Renal cortical epithelial cell (primary cell): ENCODE measurements at places on chromosomes 7 and 10.

GRCh38 chr7:132469264-132469663 lies 107.0 kb downstream of the PLXNA4 start:
- no peak for DNase-seq

GRCh38 chr10:68572151-68572550 lies 12.0 kb downstream of the TET1 start:
- DNase-seq = no peak

- peak; percentile 16 for DNase-seq
Observed at GRCh38 chr7:48438206-48438605, 266.9 kb downstream of the ABCA13 start.

GRCh38 chr10:84191106-84191505 lies 3.2 kb upstream of the CDHR1 start:
- no peak for DNase-seq

- no peak for DNase-seq
Observed at GRCh38 chr7:71868797-71869196, 543.3 kb downstream of the CALN1 start.

DNA sequence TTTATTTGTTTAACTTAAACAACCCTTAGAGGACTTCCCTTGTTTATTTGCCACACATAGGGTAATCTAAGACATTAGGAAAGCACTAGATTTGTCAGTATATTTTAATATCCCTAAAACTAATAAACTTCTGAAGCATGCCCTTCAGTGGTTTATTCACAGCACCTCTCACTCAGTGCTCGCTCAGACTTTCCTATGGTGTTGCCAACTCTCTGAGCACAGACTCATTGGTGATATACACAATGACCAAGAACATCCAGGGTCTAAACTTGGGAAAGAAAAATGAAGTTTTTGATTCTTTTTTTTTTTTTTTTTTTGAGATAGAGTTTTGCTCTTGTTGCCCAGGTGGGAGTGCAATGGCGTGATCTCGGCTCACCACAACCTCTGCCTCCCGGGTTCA lies 82.2 kb downstream of the RAB11FIP2 start:
- DNase-seq = no peak

- no peak for DNase-seq
Observed at GRCh38 chr10:117553815-117554172, 11.2 kb downstream of the EMX2 start.

- peak; percentile 34 for DNase-seq
Observed at GRCh38 chr10:29642990-29643389, 8.2 kb upstream of the SVIL start.

DNA sequence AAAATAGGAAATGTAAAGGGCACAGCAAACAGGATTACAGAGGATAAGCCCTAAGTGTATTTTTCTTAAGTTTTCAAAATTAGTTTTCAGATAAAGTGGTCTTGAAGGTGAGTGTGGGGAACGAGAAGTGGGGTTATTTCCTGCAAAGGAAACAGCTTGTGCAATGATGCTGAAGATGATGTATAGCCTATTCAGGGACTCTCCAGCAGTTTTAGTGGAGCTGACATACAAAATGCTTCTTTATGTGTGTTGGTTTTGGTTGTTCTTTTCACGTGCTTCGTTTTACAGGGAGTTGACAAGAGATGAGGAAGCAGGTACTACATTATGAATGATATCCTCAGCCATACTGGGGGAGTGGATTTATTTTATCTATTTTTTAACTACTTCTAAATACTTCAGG lies 20.5 kb downstream of the CASD1 start:
- DNase-seq = no peak

DNA sequence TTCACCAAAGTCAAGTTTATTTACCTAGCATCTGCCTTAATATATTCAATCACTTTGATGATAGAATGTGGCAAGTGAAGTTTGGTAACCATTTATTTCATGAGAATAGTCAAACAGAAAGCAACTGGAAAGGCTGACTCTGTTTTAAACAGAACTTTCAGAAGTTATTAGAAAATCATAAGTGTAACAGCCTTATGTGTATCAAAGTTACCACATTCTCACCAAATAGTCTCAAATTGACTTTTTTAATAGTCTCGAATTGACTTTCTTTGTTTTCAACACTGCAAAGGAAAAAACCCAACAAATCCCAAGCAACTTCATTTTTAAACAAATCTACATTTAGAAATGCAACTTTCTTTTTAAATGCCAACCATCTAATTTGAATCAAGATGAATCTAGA lies 29.5 kb downstream of the NAMPT start:
- DNase-seq = no peak

DNA sequence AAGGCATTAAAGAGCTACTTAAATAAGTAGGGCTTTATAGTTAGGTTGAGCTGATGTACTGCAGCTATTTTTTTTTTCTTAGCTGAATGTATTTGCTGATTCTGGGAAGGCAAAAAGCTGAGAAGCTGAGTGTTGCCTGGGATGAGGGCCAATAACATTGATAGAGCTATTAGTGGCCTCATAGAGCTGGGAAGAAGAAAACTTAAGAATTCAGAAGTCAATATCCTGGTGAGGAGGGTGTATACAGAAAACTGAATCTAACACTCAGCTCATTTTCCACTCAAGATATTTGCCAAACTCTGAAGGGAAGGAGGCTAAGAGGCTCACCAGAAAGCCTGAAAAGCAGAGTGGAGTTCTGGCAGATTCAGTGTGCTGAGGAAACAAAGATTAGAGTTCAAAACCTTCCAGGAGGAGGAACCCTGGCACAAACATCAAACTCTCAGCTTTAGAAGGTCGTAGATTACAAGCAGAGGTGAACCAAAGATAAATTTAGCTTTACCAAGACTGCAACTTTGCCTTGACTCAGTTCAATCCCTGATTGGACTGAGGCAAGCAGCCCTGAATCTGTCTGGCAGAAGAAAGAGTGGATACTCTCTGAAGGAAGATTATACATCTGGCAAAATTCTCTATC lies 11.3 kb downstream of the PPP1R3C start:
- DNase-seq = no peak

DNA sequence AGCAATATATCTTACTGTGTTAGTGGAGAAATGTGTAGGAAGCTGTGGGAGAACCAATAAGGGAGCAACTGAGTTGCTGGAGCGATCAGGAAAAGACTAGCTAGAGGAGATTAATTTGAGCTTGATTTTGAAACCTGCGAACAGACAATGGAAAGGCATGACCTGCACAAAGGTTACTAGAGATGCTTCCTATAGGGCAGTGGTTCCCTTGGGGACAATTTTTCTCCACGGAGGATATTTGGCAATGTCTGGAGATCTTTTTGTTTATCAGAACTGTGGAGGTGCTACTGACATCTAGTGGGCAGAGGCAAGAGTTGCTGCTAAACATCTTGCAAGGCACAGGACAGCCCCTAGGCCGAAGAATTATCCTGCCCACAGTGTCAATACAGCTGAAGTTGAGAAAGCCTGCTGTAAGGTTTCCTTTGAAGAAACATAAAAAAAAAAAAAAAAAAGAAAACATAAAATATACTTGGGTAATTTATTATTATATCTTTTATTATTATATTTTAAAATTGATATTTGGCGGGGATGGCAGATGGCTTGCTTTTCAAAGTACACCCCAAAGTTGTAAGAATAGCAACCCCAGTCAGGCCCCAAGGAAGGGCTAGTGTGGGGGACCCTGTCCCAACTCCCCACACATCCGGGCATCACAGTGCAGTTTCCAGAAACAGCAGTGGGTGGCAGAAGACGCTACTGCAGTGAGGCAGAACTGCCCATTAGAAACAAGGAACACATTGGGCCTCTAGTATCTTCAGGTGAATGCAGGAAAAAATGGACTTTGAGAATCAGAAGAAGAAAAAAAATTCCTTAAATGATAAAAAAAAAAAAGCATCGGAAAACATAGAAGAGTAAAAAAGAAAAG lies 481.6 kb downstream of the SH2D4B start:
- peak; percentile 63 for DNase-seq

GRCh38 chr10:77548671-77549070 lies 88.9 kb downstream of the KCNMA1 start:
- peak; percentile 55 for DNase-seq

- no peak for DNase-seq
Observed at GRCh38 chr7:127619681-127620405, 1.9 kb upstream of the PAX4 start.

DNA sequence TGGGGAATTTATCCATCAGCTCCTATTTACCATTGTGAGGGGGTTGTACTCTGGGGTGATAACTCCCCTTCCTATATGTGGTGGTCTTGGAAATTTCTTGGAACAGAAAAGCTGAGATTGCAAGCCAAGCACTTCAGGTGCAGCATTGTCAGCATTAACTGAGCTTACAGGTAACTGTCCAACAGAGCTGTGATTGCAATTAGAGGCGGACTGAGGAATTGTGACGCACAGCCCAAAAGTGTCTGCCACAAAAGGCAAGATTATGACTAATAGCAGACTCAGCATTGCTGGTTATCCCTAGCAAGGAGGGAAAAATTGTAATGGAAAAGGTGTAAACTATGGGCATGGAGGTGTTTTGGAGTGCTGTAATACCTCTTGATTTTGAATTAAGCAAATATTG lies 126.1 kb upstream of the AGR3 start:
- DNase-seq = no peak

DNA sequence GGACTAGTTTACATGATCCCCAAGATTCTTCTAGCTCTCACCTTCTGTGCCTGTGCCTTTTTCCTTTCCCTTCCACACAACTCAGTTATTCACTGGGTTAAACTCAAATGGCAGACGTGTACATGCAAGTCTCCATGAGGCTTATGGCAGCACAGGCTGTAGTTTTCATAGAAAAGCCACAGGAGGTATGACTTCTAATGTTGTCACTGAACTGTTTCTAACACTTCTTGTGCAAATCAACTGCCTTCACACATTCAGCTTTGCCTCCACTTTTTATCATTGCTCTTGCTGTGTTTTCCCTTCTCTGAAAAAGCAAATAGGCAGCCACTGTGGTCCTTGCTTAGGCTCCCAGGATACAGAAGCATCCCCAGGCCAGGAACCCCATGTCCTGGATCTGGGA lies 5.3 kb upstream of the GIMAP5 start:
- DNase-seq = no peak

GRCh38 chr7:132298790-132299189 lies 277.5 kb downstream of the PLXNA4 start:
- DNase-seq = peak; percentile 64

- peak; percentile 17 for DNase-seq
Observed at GRCh38 chr7:84123965-84124547, 70.5 kb downstream of the SEMA3A start.

DNA sequence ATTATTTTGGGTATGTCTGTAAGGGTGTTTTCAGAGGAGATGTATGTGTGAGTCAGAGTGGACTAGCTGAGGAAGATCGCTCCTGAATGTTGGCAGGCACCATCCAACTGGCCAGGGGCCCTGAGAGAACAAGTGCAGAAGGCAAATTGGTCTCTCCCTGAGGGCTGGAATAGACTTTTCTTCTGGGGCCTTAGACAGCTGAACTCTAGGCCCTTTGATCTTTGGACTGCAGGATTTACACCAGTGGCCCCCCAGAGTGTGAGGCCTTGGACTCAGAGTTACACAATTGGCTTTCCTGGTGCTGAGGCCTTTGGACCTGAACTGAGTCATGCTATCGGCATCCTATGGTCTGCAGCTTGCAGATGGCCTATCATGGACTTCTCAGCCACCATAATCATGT lies 217.2 kb downstream of the REEP3 start:
- peak; percentile 94 for DNase-seq

DNA sequence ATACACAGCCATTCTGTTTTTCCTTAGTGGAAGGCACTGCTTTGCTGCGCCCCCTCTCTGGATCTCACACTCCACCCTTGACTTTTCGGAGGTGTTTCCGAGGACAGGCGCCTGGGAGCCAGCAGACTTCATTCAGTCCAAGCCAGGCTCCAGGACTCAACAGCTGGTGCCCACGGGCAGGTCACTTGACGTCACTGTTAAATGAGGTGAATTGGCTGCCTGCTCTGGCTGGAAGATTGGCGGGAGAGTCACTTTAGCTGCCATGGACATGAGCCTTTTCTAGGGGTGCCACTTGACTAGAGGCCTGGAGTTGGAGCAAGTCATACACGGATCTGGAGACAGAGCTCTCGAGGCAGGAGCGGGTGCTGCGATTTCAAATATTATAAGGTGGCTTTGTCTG lies 3.2 kb downstream of the HTRA1 start:
- DNase-seq = no peak

- peak; percentile 4 for DNase-seq
Observed at GRCh38 chr10:73306171-73306708, 52.4 kb downstream of the CFAP70 start.

- DNase-seq = peak; percentile 90
Observed at GRCh38 chr7:93327006-93327633, 95.0 kb downstream of the VPS50 start.

GRCh38 chr10:52678611-52679010 lies 94.0 kb downstream of the MBL2 start:
- DNase-seq = no peak

DNA sequence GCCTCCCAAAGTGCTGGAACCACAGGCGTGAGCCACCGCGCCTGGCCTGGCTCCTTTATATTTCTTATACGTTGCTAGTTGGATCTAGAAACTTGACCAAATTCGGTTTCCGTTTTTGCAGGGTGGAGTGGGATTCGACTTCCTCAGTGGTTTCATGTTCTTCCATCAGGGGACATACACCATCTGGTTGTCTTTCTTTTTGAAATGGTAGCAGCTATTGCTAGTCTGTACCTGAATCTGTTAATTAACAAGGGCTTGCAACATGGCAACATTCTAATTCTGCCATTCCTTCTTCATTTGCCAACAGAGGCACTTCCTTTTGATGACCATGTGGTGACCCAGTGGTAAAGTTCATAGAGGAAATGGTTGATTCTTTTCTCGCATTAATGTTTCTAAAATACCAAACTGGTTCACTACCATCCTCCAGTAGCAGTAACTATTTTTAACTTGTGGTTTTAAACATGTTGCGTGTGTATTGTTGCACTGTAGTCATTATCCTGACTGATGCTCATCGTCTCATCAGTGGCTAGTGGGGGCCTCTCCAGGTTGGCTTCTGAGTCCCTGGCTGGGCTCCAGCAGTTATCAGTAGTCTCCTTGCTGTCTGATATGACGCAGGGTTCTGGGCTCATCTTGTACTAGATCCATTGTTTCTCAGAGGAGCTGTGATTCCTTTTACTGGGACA lies 159.2 kb downstream of the RGS10 start:
- DNase-seq = no peak

DNA sequence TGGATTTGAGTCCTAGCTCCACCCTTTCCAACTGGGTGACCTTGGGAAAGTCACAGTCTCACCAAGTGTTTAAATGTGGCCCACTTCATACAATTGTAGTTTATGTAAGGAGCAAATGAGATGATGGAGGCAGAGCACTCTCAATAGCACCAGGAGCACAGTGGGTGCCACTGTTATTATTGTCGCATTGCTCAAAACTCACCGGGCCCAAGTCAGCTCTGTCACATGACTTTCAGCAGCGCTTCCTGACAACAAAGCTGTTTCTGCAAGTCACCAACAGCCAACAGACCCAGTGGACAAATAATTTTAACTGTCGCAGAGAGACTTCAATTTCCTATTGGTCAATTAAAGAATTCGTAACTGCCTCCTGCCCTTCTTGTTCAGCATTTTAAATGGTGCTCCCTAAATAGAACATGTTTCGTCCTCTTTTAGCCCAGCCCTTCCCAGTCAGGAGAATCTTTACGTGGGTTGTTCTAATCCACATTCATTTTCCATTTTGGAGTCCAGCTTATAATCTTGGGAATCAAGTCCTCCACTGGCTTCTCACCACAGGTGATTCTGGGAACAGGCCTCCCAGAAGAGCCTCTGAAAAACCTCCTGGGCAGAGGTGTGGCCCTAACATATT lies 415.6 kb upstream of the NPVF start:
- no peak for DNase-seq

GRCh38 chr7:128427289-128427891 lies 17.6 kb upstream of the IMPDH1 start:
- peak; percentile 53 for DNase-seq

- no peak for DNase-seq
Observed at GRCh38 chr10:67696029-67696428, at the start of gene CTNNA3. TSS of gene CTNNA3 (minus strand) at chr10:67696195.

- no peak for DNase-seq
Observed at GRCh38 chr10:132058793-132059759, 6.7 kb upstream of the JAKMIP3 start.
